ENCODE measurements at places on chromosomes 1 and 21.

- peak; percentile 61 for DNase-seq
These were observed 9.3 kb downstream of the CBR1 start for GRCh38 chr21:36079010-36079649.

- DNase-seq = no peak
These were observed 2.8 kb downstream of the TCEA3 start for GRCh38 chr1:23421753-23422240.

- DNase-seq = peak; percentile 81
These were observed 450.7 kb downstream of the PTPRC start for GRCh38 chr1:199089393-199090122.

DNA sequence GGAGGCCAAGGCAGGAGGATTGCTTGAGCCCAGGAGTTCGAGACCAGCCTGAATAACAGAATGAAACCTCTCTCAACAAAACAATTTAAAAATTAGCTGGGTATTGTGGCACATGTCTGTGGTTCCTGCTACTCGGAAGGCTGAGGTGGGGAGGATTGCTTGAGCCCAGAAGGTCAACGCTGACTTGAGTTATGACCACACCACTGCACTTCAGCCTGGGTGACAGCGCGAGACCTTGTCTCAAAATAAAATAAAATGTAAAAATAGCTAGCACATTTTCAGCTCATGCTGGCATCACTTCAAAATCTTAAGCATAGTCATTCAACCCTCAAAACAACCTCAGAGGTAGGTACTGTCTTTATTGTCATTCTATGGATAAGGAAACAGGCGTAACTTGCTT lies 6.4 kb downstream of the JAK1 start:
- DNase-seq = no peak

- no peak for DNase-seq
These were observed 5.5 kb downstream of the KLHDC7A start for GRCh38 chr1:18486195-18486594.

DNA sequence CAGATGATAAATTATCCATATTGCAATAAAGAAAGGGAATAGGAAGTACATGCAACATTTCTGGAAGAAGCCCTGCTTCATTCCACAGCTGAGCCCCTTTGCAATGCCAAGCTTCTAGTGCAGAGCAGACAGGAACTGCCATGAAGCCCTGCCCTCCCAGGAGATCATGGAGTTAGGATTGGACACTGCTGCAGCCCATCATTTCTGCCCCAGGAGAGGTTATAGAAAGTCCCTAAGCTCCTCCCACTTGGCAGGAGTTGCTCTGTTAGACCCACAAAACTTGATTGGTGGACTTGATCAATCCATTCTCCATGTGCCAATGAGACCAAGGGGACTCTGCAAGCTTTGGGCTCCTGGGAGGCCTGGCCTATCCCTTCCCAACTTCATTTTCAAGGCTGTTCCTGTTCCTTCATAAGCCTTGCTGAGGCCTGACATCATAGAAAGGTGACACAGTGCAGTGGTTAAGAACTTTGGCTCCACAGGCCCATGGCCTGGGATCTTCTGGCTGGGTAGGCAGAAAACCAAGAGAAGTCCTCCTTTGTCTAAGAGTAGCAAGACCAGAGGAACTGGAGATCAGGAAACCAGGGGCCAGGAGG lies 1.3 kb upstream of the LAPTM5 start:
- DNase-seq = no peak

DNA sequence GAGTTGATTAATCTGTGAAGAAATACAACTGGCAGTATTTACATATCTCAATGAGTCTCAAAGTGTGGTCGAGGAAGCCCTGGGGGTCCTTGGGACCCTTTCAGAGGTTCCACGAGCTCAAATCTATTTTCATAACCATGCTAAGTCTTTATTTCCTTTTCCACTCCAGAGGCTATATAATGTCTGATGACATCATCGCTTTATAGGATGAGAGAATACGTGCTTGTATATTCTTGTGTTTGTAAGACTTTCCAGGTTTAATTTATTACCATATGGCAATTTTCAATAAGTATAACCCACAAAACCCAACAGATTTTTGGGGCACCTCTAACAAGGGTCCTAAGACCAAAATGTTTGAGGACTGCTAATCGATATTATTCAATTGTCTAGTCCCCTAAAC lies 1.4 kb upstream of the SLC19A2 start:
- no peak for DNase-seq

- peak; percentile 59 for DNase-seq
These were observed 738 bp upstream of the KCNA2 start for GRCh38 chr1:110606657-110607535.

- no peak for DNase-seq
These were observed 102.6 kb upstream of the ZNF644 start for GRCh38 chr1:91124290-91124985.

GRCh38 chr1:43536196-43536863 lies 5.6 kb downstream of the PTPRF start:
- no peak for DNase-seq

- no peak for DNase-seq
These were observed 25.9 kb downstream of the DYRK1A start for GRCh38 chr21:37392441-37392840.

- DNase-seq = no peak
These were observed 143.2 kb downstream of the RASAL2 start for GRCh38 chr1:178237121-178237520.

- peak; percentile 40 for DNase-seq
These were observed 35.5 kb downstream of the CACHD1 start for GRCh38 chr1:64505232-64505943.

DNA sequence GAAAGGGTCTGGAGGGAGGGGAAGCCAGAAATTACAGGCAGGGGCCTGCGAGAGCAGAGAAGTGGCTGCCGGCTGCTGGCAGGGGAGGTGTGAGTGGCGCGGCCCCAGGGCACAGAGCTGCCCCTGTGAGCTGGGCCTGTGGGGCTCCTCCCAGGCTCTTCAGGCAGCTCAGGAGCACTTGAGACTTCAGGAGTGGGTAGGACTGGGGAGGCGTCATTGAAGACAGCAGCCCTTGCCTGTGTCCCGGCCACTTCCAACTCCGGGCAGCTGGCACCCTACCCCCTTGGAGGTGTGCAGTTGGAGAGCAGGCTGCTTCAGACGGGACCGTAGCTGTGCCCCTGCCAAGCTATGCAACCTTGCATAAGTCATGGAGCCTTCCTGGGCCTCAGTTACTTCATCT lies 87.5 kb upstream of the ACTL8 start:
- no peak for DNase-seq

- no peak for DNase-seq
These were observed 481.7 kb upstream of the NR5A2 start for GRCh38 chr1:199545780-199546179.

DNA sequence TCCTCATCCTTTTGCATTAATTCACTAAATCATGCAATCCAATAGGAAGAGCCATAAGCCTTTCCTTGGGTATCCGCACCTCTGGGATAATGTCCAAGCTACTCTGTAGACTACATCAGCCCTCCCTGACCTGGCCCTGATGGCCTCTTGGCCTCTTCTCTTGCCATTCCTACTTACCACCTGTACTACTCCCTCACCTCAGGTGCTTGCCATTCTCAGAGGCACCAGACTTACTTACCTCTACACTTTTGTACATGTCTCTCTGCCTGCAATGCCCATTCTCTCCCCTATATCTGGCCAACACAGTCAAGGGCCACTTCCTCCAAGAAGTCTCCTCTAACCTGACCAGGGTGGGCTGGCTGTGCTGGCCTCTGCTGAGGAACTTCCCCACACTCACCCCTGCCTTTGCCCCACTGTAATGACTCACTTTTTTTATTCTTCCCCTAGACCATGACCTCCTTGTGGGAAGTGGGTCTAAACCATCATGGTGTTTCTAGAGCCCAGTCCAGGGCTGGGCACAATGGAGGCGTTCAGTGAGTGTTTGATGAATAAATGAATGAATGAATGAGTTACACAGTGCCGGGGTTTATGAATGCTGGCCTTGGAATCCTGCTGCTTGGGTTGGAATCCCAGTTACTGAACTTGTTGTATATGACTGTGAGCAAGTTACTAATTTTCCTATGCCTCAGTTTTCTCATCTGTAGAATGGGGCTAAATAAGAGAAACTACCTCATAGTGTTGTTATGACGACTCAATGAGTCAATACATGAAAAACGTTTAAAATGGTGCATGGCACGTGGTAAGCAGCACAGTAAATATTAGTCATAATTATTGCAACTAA lies 179.8 kb downstream of the FOXD2 start:
- no peak for DNase-seq

DNA sequence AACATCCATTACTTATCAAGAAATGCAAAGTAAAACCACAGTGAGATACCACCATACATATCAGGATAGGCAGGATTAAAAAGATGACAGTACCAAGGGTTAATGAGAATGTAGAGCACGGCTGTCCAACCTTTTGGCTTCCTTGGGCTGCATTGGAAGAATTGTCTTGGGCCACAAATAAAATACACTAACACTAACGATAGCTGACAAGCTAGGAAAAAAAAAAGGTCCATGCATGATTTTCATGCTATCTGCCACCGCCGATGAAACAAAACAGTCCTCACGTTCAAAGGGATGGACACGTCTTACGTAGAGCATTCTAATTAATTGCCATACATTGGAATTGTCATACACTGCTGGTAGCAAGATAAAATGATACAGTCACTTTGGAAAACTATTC lies 14.3 kb downstream of the BACH1 start:
- no peak for DNase-seq

GRCh38 chr1:54144366-54144765 lies 8.4 kb downstream of the CDCP2 start:
- DNase-seq = no peak

GRCh38 chr1:36920371-36920770 lies 113.9 kb downstream of the GRIK3 start:
- no peak for DNase-seq

GRCh38 chr1:115183158-115183557 lies 93.9 kb upstream of the TSPAN2 start:
- no peak for DNase-seq

- peak; percentile 66 for DNase-seq
These were observed 771 bp upstream of the NTNG1 start for GRCh38 chr1:107139833-107140702.

DNA sequence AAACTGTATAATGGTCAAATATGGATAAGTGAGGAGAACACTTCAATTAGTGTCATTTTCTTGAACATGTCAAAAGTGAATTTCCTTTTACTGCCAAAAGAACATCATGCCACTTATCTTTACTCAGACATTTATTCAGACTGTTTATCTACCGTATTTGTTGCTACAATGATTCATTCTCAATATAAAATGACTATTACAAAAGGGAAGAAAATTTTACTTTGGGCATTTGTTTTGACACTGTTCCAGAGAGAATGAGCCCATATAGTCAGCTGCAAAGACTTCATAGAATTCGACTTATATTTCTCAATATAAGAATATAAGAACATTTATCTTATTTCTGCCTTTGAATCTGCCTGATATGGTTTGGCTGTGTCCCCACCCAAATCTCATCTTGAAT lies 1699.1 kb downstream of the BRINP3 start:
- DNase-seq = no peak

DNA sequence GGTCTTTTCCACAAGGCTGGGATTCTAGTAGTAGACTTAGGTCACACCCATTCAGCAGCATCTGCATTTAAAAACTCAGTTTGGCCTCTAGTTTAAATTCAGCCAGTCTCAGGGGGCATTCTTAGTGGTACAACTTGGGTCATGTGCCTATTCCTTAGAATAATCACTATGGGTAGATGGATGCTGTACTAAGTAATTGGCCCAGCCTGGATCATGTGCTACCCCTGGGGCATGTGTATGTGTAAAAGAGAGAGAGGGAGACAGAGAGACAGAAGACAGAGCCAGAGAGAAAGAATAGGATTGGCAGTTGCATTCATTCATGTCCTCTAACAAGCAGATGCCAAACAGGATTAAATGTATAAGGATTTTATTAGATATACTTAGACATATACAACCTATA lies 13.6 kb upstream of the SYT14 start:
- DNase-seq = no peak

DNA sequence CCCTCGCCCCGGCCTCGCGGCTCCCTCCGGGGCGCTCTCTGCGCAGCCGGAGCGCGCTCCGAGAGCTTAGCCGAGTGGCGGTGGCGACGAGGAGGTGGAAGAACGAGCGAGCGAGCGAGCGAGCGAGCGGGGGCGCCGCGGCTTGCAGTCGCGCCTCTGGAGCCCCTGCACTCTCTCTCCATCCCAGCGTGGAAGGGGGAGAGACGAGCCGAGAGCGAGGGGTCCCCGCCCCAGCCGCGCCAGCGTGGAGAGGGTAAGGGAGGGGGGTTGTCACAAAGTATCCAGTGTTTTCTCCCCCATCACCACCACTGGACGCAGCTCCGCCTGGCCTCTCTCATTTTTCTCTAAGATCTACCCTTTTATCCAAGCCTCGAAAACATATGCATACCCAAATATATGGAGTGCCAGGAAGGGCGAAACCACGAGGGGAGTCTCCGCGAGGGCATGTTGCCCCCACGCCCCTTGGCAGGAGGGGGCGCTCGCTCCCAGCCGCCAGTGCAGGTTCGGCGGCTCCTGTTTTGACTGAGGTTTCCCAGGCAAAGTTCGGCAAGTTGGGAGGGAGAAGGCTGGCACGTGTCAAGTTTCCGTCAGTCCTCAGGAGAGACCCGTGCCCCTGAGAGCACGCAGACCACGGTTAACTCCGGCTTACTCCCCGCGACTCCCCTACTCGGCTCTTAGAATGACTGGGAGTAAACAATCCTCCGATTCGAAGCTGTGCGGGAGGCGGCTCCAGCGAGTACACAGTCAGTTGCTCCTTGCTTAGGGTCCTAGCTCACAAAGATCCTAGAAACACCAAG lies 569 bp upstream of the DAB1 start:
- no peak for DNase-seq

Measured in B cell (primary cell).